ENCODE measurements at places on chromosomes 6 and 20. TPM values are rescaled to one million over a fixed set of nuclear protein-coding genes. Genes with fewer than 3 reads are reported as not detected.

Gene HTR1E
- total RNA-seq = not detected

Gene KHDC1
- total RNA-seq = under 0.01 TPM

Gene LEMD2
- 24.6 TPM for total RNA-seq

Gene PCK1
- total RNA-seq = not detected

Gene FAM83D
- total RNA-seq = 22.3 TPM

Gene HLA-DOB
- under 0.01 TPM for total RNA-seq

Gene PHF1
- total RNA-seq = 13.4 TPM

Gene HLA-DQA2
- total RNA-seq = not detected

Gene DNMT3B
- 1.4 TPM for total RNA-seq

Gene LY6G6C
- total RNA-seq = not detected

Gene DEFB132
- not detected for total RNA-seq

Gene PACSIN1
- total RNA-seq = not detected

Gene WFDC2
- total RNA-seq = not detected

Gene CST2
- total RNA-seq = not detected

Gene BPI
- total RNA-seq = not detected
